ENCODE measurements at places on chromosomes 6 and 20.

GRCh38 chr6:29925727-29926412 lies 16.5 kb upstream of the HLA-A start:
- peak; percentile 38 for DNase-seq

DNA sequence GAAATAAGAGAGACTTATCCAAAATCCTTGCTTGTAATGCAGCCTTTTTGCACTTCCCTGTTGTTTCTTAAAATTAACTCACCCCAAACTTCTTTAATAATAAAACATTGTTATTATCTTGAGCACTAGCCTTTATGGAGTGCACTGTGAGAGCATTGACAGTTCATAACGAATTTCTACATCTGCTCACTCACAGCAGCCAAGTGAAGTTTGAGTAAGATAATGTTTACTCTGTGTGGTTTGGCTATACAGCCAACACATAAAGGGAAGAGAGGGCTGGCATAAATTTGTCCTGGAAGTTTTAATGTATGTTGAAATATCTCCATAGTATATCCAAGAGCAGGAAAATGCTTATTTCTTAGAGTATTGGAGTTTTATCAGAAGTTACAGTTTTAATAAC lies 227.9 kb downstream of the FRK start:
- DNase-seq: no peak

DNA sequence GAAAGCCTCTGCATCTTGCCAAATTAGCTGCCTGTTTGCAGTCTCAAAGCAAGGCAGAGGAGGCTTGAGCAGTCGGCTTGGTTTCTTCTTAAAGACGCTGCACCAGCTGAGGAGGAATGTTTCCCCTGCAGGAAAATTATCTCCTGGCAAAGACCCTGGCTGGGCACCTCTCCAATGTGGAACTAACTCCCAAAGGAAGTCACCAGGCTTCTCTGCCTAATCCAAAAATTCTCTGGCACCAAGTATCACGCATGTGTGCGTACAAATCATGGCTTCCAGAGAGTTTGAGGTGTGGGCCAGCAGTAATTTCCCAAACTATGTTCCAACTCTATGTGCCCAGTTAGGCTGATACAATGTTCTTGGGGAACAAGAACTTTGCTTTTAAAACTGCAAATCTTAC lies 176.2 kb downstream of the KIF16B start:
- no peak for DNase-seq

- no peak for DNase-seq
These were observed 17.7 kb downstream of the UTRN start for GRCh38 chr6:144302701-144303372.

GRCh38 chr6:138162955-138163575 lies 1.3 kb downstream of the ARFGEF3 start:
- no peak for DNase-seq

DNA sequence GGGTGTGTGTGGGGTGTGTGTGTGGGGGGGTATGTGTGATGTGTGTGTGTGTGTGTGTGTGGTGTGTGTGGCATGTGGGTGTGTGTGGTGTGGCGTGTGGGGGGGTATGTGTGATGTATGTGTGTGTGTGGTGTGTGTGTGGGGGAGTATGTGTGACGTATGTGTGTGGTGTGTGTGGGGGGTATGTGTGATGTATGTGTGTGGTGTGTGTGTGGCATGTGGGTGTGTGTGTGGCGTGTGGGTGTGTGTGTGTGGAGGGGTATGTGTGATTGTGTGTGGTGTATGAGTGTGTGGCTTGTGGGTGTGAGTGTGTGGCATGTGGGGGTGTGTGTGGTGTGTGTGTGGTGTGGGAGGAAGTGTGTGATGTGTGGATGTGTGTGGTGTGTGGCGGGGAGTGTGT lies 442.3 kb downstream of the PREX1 start:
- DNase-seq: no peak

GRCh38 chr6:30259140-30260035 lies 46.2 kb upstream of the TRIM26 start:
- DNase-seq: peak; percentile 92

DNA sequence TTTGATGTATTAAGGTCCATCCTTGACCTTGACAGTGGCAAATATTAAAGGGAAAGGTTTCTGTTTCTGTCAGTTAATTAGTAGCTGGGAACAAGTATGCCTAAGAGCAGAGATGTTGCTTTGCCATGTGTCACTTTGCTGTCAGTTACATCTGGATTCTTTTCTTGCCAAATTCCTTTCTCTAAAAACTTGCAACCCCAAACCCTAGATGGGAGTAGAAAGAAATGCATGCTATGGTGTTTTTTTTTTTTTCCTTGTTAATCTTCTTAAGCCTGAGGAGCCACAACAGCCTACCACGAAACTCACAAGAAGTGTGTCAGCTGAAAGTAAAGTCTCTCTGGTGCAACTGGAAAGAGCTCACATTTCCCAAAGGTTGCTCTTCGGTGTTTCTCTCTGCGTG lies 18.0 kb upstream of the CLDN20 start:
- DNase-seq: no peak

GRCh38 chr6:113856375-113856624 lies 845 bp upstream of the MARCKS start:
- no peak for DNase-seq

DNA sequence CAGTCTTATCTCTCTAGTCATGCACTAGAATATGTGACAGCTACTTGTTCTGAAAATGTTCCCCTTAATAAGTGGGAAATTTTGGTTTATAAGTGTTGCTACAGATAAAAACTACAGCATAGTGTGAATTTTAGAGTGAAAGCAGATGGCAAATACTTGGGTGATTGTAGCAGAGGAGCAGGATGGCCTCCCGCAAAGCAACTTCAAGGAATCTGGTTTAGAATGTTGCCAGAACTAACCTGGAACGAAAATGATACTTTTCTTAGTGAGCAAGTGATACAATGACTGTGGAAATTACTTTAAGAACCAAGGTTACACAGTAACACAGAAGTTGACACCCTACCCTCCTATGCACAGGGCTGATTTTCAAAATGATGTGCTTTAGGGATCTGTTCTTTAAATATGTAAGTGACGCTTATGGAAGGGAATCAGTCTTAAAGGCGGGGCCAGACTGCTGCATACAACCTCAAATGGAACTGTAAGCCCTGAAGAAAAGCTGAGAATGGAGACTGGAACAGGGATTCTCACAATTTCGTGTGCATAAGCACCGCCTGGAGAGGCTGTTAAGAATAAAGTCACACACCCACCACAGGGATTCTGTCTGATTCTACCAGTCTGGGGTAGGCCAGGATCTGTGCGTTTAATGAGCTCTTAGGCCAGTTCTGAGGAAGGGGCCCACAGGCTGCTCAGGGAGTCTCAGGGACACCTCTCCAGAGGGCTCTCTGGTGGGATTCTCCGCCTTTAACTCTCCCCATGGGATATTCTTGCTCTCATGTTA lies 97.9 kb downstream of the FYN start:
- DNase-seq: no peak

GRCh38 chr6:100538086-100538485 lies 73.4 kb upstream of the SIM1 start:
- DNase-seq: no peak

DNA sequence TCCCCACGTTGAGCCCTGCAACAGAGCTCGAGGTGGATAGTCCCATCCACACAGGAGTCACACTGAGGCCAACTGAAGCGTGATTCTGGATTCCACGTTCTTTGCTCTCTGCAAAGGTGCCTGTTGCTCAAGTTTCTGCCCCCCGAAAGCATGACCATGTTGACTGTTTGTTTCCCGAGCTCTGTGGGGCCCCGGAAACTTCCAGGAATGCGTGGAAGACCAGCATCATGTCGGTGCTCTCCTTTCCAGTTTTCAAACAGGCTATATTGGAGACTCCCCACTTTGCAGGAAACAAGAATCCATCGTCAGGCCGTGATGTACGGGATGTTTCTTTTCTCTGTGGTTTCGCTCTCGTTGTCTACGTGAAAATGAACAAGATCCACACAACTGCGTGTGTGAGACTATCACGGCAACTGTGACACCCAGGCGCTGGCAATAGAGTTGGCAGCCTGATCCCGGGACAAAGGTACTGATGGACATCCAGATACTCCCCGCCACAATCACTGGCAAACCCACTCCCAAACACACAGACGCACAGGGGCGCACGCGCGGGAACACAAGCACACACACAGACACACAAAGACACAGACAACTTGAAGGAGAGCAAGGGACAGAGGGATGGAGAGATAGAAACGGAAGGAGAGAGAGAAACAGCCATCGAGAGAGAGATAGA lies 444.6 kb upstream of the DEFB115 start:
- no peak for DNase-seq

- no peak for DNase-seq
These were observed 124.7 kb upstream of the SUPT3H start for GRCh38 chr6:45502456-45502855.

DNA sequence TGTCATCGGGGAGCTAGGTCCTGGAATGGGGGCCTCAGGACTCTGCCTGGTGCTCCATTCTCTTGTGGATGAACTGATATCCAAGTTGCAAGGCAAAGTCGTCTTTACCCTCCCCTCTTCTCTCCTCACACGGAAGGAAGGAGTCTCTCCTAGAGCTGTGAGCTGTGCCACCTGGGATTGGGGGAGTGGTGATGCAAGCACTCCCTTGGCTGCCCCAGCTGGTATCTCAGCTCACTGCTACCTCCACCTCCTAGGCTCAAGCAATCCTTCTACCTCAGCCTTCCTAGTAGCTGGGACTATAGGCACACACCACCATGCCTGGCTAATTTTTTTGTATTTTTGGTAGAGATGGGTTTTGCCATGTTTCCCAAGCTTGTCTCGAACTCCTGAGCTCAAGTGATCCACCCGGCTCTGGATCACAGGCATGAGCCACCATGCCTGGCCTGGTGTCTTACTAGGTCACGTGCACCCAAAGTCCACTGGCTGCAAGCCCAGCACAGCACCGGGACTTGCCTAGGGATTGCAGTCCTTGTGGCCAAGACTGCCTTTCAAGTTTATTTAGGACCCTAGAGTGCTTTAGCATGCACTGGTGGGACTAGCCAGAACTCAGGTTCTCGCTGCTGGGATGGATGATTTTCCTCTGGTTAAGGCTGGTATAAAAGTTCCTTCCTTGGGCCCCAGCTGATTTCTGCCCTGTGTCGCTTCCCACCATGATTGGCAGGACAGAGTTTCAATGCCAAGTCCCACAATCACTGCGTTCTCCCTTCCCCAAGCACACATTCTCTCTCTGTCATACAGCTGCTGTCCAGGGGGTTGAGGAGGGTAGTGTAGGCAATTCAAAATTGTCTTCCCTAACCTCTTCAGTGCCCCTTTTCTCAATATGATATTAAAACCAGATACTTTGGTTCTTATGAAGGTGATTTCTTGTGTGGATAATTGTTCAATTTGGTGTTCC lies 33.5 kb downstream of the SMAP1 start:
- no peak for DNase-seq

DNA sequence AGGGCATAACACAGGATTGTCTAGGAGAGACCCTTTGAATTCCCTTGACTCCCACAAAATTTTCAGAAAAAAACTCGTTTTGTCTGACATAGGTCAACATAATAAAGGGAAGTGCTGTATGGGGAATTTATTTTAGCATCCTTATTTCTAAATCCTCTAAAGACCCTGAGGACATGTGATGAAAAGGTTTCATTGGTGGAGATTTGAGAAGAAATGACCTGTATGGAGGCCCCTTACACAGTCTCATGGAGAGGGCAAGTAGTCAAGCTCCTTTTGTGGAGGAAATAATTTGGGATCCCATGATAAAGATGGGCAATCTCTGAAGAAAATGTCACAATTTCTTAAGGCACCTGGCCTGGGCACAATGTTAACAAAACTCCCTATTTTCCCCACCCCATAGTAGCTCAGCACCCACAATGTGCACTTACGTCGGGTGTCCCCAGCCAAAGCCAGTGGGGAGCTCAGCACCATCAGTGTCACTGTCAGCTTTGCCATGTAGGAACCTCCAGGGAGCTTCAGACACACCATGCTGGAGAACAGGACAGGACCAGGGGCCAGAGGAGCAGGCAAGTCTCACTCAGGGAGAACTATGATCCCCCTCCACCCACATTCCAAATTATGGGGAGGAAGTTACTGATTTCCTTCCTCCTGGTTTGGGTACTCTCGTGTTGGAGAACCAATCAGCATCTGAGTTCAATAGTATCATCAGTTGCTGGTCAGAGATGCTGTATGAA lies at the start of gene HLA-DRB5:
Gene HLA-DRB5, minus strand, starts transcription at position 591 of the 734 bp plus-strand sequence. Its CDS starts 63 bp downstream, at position 528.
- DNase-seq: no peak

- DNase-seq: no peak
These were observed 1.5 kb downstream of the RXRB start for GRCh38 chr6:33198853-33199436.

DNA sequence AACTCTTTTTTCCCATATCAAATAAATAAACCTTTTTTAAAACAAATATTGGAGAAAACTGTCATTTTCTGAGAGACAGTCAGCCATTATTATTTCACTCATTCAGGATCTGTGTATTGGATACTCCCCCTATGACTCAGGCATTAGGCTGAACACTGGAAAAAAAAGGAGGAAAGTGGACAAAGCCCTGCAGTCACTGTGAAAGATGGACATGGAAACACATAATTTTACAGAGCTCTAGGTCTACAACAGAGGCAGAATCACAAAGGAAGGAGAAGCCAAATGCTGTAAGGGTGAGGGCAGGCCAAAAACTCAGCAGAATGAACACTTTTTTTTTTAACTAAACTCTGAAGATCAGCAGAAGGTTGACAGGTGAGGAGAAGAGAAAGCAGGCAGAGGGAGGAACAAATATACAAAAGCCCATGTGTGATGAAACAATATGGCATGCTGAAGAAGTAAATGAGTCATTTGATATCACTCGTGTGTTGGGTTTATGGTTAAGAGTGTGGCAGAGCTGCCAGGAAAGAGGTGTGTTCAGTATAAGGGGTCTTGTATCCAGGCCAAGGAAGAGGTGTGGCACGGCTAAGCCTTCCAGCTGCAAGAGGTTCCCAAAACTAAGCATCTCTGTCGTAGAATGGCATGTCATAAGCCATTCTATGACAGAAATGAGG lies 39.1 kb downstream of the EPB41L2 start:
- DNase-seq: peak; percentile 30

DNA sequence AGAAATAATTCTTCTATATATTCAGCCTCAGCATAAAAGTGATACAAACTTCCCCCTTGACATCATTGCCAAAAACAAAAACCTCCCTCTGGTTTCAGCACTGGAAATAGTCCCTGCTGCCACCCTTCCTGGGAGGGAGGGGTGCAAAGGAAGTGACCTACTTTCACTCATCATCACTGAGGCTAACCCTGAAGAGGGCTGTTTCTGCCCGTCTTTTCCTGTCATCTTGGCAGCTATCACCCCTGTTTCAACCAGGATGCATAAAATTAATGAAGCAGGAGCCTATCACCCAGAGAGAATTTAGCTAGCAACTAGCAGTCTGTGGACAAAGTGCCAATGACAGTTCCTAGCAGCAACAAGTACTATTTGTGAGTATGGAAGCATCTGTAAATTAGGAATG lies 397.8 kb downstream of the LAMA2 start:
- no peak for DNase-seq

GRCh38 chr20:44714102-44714700 lies 968 bp upstream of the CCN5 start:
- DNase-seq: no peak

GRCh38 chr20:13312300-13312699 lies 91.2 kb downstream of the ISM1 start:
- no peak for DNase-seq

DNA sequence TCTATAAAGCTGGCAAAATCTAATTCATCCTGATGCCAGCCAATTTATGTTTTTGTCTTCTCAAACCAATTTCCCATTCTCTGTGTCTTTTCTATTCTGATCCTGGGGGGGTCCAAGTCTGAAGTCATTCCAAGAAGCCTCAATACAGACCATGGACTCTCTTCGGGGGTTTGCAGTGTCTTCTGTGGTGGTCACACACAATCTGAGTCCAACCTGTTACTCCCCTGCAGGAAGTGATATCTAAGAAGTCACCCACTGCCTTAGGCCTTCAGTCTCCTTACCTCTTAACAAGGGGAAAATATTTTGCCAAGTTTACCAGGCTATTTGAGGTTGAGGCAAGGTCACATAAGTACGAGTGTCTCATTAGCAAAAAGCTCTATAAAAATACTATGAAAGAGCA lies 1.9 kb downstream of the TRIM26 start:
- no peak for DNase-seq
